ENCODE measurements at places on chromosomes 7 and 10.

DNA sequence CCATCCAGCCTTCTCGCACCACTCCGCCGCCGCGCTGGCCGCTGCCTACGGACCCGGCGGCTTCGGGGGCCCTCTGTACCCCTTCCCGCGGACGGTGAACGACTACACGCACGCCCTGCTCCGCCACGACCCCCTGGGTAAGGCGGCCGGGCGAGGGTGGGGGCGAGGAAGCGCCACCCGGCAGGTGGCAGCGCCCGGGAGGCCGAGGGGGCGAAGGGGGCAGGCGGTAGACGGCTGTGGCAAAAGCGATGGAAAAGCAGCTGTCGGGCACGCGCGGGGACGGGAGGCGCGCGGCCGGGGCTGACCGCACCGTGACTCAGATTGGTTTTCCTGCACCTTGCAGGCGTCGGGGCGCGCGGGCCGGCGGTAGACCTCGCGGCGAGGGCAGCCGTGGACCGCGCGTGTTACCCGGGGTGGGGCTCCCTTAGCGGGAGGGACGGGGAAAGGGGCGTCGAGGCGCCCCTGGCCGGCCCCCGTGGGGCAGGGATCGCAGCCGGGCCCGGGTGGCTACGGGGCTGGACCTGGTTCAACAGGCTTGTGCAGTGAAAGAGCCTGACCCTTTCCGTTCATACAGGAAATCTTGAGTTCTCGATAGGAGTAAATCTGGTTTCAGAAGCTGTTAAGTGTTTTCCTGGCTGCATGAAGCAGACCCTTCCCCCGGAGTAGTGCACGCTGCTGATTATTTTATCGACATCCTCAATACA is 608 bp downstream of the HHEX start:
- DNase-seq, result peak; percentile 38

DNA sequence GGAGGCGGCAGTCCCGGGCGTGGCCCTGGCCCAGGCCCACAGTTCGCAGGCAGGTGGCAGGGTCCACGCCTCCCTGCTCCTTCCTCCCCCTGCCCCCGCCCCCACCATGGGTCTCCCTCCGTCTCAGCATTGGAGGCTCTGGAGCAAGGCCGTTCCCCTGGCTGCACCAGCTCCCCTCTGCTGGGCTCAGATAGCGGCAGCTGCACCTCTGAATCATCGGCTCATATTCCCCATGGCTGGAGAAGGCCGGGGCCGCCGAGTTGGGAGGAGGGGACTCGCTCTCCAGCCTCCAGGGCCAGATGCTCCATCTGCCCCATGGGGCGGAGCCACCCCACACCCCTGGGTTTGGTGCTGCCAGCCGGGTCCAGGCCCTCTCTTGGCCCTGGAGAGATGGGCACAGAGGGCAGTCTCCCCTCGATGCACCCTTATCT is 145.0 kb downstream of the ELFN1 start:
- DNase-seq, result no peak

DNA sequence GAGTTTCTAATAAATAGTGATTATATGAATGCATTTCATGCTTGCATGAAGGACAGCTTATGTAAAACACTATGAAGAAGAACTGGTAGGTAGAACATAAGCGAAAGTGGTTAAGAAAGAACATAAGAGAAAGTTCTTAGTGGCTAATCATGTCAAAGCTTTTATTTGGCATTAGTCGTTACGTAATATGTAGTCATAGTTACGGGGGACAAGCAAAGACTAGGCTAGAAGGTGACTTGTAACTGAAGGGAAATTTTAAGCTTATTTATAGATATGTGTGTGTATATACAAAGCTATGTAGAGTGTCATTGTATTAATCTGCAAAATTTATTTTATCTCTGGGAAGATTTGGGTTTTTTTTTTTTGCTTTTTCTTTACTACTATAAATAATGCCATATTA is 36.9 kb downstream of the CAPZA2 start:
- DNase-seq, result no peak

DNA sequence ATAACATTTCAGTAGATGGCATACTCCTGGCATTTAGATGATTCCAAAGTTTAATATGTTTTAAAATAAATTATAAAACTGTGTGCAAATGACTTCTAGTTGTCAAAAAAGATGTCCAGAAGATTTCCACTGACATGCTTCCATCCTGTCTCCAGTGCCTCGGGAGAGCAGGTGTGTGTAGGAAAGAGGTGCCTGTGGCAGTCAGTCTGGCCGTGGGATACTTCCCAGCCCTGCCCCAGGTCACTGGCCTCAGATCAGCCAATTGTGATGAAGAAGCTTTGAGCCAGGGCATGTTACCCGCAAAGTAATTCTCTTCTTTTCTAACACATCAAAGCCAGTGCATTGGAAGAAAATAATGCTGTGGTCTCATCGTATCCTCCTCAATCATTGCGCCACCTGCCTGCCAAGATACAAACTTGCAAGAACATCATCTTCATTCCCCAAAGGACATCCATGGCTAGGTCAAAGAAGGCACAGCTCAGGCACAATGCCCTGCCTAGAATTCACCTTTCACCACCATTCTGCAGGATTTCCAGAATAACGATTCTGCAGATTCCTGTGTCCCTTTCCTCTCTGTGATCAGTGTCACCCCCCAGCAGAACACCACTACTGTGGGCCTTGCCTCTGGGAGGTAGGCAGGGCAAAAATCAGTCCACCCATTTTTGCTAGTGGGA is 6.3 kb upstream of the KCNMA1 start:
- no peak for DNase-seq

DNA sequence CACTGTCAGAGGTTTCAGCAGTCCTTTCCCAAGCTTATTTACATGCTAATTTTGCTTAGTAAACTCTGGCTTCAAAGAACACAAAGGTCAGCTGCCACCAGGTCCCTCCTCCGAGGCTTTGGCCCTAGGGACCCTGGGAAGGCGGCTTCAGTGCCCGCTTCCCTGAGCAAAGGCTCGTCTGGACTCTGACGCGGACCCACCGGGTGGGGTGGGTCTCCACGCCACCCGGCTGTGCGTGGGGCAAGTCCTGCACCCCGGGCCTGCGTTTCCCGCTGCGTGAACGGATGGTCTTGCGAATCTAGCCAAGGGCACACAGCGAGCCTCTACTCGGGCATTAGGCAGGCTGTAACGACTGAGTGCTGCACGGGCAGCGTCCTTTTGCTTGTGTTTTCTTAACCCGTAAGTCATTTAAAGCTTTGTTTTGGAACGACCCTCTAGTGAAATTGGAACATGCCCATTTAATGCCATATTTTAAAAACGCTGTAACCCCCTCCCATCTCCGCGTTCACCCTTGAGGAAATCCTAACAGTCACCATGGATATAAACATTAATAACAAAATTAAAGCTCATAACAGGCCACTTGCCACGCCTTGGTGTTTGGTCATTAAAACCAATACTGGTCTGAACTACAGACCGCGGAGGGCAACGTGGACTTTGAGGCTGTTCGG is 828 bp downstream of the BNIP3 start:
- DNase-seq, result no peak

GRCh38 chr10:31143331-31143935 is 111.8 kb upstream of the ZNF438 start:
- DNase-seq, result no peak
